ENCODE measurements at places on chromosomes 6 and 20. TPM values are rescaled to one million over a fixed set of nuclear protein-coding genes. Genes with fewer than 3 reads are reported as not detected.

The CRISP3 gene
- total RNA-seq = not detected

The PNPLA1 gene
- not detected for total RNA-seq

The KCNK5 gene
- total RNA-seq = not detected

The OR2B6 gene
- total RNA-seq = not detected

All from smooth muscle cell of the coronary artery (primary cell).